H9 (cell line): ENCODE measurements at places on chromosomes 5 and 9. TPM values are rescaled to one million over a fixed set of nuclear protein-coding genes. Genes with fewer than 3 reads are reported as not detected.

GRCh38 chr5:178194026-178194425, 6.9 kb upstream of the GMCL2 start:
- DNase-seq: no peak

GABRA1 gene
- not detected in 2 replicates for total RNA-seq

TAF1L gene
- not detected in 2 replicates for total RNA-seq

GRCh38 chr5:98839469-98840383, 66.3 kb downstream of the RGMB start:
- DNase-seq: peak; percentile 49

PCDHA1 gene
- 0.44 and 0.61 TPM in 2 replicates for total RNA-seq

- peak; percentile 76 for DNase-seq
Observed at GRCh38 chr9:911005-911404, 65.5 kb upstream of the DMRT3 start.

C5orf34 gene
- total RNA-seq: 7.7 and 8.4 TPM in 2 replicates

- DNase-seq: no peak
Observed at GRCh38 chr9:95415158-95415557, 97.6 kb upstream of the FANCC start.

DNA sequence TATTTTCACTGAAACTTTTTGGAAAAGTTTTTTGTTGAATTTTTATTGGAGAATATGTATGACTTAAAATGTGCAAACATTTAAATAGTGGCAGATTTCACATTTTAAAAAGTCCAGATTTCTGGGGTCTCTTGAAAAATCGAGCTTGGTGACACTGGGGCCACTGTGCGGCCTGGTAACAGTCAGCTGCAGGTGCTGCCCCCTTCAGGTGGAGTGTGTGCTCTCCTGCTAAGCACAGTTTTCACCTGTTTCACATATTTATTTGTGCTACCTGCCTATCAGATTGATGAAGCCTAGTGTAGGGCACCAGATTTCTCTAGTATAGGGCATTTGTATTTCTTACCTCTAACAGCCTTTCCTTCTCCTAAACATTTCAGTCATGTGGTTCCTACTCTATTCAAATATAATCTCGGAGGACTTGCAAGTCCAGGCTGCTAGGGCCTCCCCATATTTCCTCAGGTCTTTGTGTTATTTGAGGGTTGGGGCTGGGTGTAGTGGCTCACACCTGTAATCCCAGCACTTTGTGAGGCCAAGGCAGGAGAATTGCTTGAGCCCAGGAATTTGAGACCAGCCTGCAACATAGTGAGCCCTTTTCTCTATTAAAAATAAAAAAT, 95.8 kb upstream of the KLF9 start:
- peak; percentile 38 for DNase-seq

DNA sequence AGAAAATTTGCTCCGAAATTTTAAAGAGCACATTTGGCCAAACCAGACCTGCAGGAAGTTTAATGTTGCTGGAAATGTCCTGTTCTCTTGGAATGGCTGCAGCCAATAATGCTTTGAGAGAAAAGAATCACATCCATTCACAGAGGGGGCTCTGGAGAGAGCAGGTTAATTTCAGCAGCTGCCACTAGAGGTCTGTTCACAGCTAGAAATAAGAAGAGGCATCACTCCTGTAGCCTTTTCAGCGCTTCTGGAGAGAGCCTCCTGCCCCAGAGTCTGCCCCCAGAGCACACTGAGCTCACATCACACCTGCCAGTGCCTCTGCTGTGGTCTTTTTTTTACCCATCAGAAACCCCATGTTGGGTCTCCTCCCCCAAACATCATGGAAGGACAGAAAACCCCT, 124.8 kb upstream of the RAD23B start:
- DNase-seq: peak; percentile 78

DNA sequence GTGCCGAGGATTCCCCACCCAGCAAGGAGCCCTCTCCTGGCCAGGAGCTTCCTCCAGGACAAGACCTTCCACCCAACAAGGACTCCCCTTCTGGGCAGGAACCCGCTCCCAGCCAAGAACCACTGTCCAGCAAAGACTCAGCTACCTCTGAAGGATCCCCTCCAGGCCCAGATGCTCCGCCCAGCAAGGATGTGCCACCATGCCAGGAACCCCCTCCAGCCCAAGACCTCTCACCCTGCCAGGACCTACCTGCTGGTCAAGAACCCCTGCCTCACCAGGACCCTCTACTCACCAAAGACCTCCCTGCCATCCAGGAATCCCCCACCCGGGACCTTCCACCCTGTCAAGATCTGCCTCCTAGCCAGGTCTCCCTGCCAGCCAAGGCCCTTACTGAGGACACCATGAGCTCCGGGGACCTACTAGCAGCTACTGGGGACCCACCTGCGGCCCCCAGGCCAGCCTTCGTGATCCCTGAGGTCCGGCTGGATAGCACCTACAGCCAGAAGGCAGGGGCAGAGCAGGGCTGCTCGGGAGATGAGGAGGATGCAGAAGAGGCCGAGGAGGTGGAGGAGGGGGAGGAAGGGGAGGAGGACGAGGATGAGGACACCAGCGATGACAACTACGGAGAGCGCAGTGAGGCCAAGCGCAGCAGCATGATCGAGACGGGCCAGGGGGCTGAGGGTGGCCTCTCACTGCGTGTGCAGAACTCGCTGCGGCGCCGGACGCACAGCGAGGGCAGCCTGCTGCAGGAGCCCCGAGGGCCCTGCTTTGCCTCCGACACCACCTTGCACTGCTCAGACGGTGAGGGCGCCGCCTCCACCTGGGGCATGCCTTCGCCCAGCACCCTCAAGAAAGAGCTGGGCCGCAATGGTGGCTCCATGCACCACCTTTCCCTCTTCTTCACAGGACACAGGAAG, 120.2 kb downstream of the RGS3 start:
- DNase-seq: no peak

STING1 gene
- total RNA-seq: 0.26 and 0.48 TPM in 2 replicates

- DNase-seq: no peak
Observed at GRCh38 chr9:372128-372527, 157.5 kb downstream of the DOCK8 start.

DNA sequence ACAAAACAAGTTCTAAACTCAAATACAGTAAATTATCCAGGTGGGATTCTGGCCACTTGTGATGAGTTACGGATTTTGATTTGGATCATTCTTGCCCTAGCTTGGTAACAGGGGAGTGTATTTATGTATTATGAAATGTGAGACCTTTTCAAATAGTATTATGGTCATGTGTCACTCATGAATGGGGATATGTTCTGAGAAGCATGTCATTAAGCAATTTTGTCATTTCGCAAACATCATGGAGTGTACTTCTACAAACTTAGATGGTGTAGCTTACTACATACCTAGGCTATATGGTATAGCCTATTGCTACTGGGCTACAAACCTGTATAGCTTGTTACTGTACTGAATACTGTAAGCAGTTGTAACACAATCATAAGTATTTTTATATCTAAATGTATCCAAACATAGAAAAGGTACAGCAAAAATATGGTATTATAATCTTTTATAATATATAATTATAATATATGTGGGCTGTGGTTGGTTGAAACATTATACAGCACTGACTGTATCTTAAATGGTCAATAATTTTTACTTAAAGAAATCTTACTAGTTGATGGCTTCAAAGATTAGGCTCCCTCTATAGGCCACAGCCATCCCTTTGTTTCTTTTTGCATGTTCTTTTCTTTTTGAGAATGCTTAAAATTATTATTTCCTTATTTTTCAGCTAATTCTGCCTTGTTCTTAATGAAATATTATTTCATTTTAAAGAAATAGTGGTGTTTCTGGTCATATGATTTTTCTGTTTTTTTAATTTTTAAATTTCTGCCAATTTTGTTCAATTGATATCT, 128.4 kb downstream of the MAST4 start:
- no peak for DNase-seq

DNA sequence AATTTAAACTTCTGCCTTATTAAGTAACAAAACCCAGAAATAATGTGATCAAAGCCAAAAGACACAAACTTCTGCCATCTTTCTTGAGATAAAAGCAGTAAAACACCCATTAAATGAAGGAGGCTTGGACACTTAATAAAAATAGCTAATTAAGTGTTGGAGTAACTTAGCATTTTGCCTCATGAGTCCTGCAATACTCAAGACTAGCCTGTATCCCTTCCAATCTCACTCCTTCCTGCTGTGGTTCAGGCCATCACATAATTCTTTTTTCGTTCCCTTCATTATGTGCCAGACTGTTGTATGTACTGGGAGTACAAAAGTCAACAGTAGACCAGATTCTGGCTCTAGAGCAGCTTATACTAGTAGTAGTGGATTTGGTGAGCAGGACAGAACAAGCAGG, 250.2 kb downstream of the NFIB start:
- DNase-seq: no peak
